NCI-H1092 (cell line): ENCODE measurements at places on chromosomes 11 and 22.

GRCh38 chr22:43824724-43825420 lies 12.8 kb upstream of the EFCAB6 start:
- DNase-seq: no peak

DNA sequence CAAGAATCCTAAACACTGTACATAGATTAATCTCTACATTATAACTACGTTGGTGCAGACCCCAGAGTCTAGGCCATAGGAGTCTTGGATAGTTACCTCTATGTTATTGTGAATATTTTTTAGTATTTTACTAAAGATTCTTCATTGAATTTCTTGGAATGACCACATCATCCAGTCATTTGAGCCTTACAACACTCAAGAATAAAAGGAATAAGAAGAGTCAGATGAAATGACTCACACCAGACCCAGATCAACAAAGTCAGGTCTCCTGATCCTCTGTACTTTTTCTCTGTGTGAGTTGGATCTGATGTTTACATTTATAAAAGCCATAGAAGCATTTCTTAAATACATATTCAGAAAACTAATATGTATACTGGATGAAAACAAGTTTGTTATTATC lies 179.2 kb upstream of the ARHGAP20 start:
- no peak for DNase-seq

DNA sequence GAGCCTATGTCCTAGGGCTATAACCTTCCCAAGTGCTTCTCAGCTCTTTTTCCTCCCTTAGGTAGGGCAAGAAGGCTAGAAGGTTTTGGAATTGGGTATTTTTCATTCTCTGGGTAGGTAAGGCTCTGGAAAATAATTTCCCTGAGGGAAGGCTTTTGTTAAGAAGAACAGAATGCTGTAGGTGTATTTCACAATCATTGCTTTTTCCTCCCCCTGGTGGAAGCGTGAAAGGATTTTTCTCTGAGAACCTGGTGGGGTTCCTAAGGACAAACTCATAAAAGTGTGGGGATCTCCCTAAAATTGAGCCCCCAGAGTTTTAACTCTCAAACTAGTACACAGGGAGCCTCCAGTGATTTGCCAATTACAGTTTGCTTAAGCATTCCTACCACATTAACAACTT lies 41.1 kb upstream of the NARS2 start:
- no peak for DNase-seq

GRCh38 chr22:17921871-17922821 lies 102.2 kb downstream of the MICAL3 start:
- DNase-seq: no peak

DNA sequence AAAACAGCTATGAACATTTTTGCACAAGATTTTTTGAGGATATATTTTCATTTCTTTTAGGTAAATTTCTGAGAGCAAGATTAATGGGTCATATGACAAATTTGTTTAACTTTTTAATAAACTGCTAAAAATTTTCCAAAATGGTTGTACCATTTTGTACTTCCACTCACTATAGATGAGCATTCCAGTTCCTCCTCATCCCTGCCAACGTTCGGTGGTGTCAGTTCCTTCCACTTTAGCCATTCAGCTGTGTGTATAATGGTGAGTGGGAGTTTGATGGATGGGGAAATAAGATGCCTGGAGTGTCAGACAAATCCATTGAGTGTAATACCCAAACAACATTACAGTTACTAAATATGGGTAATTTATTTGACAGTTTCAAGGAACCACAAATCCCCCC lies 49.7 kb downstream of the MIAT start:
- DNase-seq: no peak

DNA sequence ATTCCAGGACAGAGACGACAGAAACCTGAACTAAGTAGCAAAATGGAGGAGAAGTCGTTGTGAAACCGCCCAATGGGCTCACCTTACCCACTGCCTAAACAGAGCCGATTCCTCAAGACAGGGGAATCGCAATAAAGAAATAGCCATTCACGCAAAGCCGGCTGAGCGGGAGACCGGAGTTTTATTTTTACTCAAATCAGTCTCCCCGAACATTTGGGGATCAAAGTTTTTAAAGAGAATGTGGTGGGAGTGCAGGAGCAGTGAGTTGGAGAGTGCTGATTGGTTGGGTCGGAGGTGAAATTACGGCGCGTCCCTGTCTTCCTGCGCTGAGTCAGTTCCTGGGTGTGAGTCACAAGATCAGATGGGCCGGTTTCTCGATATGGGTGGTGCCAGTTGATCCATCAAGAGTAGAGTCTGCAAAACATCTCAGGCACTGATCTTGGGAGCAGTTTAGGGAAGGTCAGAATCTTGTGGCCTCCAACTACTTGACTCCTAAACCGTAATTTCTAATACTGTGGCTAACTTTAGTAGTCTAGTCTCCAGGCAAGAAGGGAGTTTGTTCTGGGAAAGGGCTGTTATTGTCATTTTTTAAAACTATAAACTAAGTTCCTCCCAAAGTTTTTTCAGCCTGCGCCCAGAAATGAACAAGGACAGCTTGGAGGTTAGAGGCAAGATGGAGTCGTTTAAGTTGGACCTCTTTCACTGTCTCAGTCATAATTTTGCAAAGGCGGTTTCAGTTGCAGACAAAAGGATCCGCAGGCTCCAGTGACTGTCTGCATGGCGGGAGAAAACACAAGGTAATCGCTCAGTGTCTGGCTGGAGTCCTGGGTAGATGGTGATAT lies 34.1 kb downstream of the OR4D9 start:
- DNase-seq: no peak

DNA sequence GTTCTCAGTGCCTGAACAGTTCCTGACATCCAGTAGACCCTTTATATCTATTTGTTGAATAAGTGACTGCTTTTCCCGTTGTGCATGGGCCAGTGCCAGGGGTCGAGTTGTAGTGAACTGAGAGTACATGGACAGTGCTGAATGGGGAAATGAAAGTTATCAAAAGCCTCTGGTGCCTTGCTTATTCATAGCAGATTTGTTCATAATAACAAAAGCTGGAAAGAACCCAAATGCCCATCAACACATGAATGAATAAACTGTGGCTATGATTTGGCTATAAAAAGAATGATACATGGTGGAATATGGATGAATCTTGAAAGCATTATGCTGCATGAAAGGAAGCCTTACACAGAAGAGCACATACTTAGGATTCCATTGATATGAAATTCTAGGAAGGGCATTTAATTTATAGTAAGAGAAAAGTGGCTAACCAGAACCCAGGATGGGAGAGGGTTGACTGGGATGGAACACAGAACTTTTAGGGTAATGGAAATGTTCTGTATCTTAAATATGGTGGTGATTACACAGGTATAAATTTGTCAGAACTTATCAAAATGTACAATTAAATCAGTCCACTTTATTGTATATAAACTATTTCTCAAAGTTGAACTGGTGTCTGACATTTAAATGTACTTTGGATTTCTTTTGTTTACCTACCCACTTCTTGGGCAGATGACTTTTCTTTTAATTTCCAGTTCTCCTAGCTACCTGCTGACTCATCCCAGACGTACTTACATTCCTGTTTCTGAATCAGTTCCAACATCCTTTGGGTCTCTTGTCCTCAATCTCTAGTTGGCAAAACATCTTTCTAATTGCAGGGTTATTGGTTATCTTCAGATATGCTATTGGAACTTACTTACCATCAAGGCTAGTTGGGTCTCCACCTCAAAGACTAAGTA lies 42.8 kb downstream of the PACS1 start:
- DNase-seq: no peak

DNA sequence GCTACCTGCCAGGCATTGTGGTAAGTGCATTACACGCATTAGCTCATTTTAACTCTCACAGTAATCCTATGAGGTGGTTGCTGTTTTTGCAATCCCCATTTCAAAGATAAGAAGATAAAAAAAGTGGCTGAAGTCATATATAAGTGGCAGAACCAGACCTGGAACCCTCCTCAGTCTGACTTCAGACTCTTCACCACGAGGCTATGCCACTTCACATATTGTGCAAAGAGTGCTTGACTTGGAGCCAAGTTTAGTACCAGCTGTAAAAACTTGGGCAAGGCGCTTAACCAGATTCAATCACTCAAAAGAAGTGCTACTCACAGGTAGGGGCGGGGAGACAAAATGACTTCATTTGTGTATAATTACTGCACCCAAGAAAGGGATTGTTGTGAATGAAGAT lies 15.3 kb downstream of the BPIFC start:
- DNase-seq: no peak

DNA sequence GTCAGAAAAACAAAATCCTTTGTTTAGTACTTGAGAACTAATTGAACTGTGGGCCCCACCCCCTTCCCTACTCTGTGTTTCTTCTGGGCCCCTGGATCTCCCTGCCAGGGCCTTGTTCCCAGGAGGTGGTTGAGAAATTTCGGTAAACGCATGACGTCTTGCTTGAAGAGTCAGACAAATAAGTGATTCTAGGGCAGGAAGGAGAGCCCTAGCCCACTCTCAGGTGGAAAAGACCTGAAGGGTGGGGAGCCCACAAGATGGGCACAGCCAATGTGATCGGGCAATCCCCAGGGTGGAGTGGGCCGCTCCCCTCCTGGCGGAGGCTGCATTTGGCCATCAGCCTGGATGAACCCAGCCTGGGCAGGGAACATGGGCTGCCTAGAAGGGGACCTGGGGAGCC lies 16.8 kb upstream of the P2RY2 start:
- DNase-seq: no peak

DNA sequence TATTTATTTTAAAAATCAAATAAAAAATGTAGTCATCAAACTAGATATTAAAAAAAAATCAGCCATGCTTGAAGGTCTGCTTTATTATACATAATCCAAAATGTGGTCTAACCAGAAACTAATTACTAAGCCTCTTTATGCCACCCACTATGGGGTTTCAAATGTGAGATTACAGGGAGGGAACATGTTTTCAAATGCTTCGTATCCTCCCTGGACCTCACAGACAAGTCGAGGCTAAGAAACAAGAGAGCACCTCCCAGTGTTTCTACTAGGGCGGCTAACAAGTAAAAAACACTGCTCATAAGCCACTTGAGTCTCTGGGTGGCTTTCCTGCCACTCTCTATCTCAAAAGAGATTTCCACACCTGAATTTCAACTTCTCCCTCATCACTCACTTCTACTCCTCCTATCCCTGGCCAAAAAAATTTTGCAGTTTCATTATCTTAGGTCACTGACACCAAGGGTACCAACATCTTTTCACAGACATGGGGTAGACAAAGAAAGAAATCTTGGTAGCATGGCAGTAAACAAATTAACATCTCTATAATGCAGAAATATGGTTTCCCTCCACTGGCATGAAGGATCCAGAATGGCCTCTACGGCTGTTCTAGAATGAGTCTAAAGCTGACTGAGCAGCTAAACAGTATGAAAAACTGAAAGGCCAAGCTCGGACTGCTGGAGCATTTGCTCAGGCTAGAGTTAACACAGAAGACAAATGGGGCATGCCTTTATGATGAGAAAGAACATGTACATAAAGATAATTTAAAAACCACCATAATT lies 50.9 kb downstream of the PITPNB start:
- no peak for DNase-seq

DNA sequence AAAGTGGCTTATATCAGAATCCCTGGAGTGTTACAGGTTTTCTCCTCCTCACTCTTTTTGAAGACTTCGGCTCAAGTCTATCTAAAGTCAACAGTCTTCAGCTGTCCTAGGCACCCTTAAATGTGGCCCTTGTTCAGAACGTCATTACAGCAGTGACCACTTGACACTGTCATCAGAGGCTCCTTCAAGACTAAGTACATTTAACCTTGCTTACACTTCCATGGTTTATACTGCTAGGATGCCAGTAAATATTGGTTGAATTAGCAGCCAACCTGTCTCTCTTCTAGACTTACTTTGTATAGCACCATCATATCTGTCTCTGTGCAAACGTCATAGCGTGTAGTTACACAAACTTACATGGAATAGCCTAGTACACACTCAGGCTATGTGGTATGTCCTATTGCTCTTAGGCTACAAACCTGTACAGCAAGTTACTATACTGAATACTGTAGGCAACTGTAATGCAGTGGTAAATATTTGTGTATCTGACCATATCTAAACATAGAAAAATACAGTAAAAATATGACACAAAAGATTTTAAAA lies 13.3 kb upstream of the C11orf91 start:
- no peak for DNase-seq

DNA sequence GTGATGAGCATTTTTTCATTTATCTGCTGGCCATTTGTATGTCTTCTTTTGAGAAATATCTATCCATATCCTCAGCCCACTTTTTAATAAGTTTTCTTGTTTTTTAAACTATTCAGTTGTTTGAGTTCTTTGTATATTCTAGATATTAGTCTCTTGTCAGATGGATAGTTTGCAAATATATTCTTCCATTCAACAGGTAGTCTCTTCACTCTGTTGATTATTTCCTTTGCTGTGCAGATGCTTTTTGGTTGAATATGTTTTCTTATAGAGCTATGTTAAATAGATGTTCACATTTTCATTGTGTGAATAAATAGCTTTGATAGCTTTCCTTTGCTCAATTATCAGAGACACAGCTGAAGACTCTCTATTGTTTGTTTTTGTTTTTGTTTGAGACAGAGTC lies 68.2 kb upstream of the ALKBH3 start:
- DNase-seq: no peak

DNA sequence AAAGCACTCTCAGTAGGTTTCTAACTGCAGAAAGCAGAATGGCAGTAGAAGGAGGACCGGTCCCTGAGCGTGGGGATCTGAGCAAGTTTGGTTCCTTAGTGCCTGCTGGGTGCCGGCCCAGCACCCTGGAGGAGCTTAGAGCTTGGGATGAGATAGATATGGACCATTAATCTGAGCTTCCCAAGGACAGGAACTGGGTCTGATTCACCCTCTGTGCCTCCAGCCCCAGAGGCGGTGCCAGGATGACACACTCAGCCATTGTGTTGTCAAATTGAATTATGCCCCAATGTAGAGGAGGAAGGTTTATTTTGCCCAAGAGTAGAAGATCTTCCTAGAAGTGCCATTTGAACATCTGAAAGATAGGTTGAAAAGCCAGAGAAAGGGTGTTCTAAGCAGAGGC lies 4.3 kb downstream of the ZC3H7B start:
- no peak for DNase-seq

DNA sequence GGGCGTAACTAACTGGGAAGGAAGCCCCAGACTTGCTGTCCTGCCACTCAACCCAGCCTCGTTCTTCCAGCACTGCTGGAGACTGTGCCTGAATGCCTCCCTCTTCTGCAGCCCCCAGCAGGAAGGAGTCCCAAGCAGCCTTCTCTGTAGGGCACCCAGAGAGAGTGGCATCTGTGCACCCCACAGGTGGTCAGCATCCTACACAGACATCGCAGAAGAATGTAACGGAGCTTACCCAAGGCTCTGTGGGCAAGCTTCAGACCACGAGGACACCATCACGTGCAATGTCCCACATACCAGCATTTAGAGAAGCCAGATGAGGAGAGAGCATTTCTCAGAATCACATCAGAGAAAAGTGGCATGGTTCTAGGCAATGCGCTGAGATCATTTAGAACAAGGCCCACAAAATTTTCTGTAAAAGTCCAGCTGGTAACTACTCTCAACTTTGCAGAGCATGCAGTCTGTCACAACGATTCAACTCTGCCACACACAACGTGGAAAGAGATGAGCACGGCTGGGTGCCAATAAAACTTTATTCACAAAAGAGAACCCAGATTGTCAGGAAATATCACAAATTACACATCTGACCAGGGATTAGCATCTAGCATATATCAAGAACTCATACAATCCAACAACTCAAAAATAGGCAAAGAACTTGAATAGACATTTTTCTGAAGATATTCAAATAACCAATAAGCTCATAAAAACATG lies 33.4 kb downstream of the SHANK2 start:
- DNase-seq: no peak

- no peak for DNase-seq
These were observed 789.8 kb upstream of the API5 start for GRCh38 chr11:42521994-42522393.
